Activated CD8-positive, alpha-beta memory T cell treated with anti-CD3 and anti-CD28 coated beads for 1 hour (primary cell): ENCODE measurements at places on chromosomes 7 and 10.

GRCh38 chr7:156059369-156059768, 247.1 kb upstream of the SHH start:
- no peak for DNase-seq

- DNase-seq: no peak
Observed at GRCh38 chr10:31242902-31243301, 76.1 kb upstream of the ZEB1 start.

DNA sequence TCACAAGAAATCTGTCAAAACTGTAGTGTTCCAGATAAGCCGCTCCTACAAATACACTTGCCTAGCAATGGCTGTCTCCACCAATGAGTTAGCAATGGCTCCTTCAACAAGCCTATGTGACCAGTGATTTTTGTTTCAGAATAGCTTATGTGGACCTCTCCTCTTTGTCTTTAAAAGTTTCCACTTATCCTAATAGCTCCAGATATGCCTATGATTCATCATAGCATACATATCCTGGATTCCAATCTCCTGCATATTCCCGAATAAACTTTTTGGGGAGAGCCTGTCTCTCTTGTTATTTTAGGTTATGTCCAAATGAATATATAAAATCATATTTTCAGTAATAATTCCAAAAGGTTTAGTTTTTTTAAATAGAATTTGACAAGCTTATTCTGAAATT, 510.6 kb downstream of the ARL4A start:
- no peak for DNase-seq

- no peak for DNase-seq
Observed at GRCh38 chr7:100583132-100584053, 2.5 kb downstream of the LRCH4 start.

- DNase-seq: no peak
Observed at GRCh38 chr10:119575506-119575905, 21.3 kb downstream of the TIAL1 start.

DNA sequence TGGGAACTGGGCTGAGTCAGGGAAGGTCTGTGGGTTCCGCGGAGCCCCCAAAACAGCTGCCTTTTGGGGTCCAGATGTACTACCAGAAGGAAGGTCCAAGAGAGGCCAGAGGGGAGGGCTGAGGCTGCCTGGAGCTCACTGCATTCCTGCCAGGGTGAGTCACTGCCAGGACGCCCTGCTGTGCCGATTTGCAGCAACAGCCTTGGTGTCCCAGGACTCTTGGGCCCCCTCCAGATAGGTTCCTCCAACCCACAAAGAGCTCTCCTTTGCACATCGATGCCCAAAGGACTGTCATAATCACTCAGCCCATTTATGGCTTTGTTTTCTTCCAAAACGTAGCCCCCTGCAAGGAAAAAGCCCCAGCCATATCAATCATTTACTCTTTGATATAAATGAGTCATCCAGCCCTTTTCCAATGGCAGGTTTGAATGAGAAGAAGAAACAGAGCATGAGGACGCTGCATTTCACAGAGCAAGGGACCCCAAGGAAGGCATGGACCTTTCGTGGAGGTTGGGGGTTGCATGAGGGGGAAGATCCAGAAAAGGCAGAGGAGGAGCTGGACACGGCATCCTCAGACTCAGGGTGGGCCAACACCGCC, 32.2 kb upstream of the COL13A1 start:
- DNase-seq: no peak

DNA sequence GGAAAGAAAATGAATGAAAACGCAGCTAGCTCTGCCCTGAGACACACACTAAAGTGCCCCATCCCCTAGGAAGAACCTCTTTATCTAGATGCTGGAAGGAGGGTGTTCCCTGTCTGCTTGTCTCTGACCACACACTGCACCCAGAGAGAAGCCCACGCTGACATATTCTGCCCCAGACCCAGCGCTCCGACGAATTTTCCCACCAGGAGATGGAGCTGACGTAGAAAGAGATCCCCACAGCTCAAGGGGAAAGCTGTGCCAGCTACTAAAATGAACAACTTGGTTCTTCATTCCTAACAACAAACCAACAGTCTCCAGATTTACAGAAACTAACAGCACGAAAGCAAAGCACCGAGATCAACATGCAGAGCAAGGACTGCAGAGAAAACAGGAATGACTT, 73.3 kb downstream of the KIAA1549 start:
- no peak for DNase-seq

GRCh38 chr7:120995654-120996053, 7.1 kb downstream of the CPED1 start:
- DNase-seq: no peak

- DNase-seq: no peak
Observed at GRCh38 chr10:110005719-110006118, 2.1 kb upstream of the ADD3 start.

DNA sequence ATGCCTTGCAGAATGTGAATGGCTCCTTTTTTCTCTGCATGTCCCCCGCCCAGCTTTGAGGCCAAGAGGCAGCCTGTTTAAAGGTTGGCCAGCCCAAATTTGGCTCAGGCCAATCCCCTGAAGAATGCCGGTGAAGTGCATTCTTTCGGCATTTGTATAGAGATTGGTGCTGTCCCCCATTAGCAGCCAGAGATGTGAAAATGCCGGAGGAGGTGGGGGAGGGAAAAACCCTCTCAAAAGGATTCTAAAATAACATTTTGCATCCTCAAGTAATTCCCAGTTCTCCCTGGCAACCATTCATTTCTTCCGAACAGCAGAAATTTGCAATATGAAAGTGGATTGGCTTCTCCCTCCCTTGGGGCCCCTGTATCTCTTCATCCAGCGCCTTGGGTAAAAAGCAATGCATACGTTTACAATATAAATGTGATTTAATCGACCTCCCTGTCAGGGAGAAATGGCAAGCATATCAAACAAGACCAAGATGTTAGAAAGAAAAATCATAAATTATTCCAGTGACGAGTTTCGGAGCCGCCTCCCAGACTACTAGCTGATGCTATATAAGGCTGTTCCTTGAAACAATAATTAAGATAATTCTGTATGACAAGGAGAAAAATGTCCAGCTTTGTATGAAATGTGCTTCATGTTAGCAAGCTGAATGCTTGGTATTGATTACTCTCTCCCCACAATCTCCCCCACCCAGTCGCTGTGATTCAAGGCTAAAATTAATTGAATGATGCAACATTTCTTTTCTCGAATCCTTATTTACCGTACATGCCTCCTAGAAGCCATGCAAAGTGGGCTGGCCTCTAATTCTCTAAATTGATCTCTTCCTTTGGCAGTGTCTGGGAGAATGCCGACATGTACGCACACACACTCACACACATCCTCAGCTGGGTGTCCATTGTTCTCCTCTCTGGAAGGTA, 323.7 kb downstream of the RPS24 start:
- no peak for DNase-seq

DNA sequence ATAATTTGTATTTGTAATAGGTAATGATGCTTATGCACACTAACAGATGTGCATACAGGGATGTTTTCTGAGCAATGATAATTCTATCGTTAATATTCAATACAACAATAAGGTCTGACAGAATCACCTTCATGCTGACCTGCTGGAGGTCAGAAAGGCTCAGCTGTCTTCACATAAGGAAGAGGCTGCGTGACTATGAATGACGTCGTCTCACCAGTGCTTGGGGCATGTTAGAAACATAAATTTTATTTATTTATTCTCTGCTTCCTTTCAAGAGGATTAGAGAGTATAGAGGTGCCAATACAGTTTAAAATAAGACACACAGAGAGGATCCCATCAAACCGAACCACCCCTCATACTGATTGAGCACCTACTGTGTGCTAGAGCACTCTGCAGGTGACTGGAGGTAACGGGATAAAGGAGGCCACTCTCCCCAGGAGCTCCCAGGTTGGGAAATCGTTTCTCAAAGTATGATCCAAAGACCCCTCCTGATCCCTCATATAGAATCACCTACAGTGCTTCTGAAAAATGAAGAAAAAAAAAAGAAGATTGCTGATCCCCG, 265.6 kb upstream of the NPVF start:
- no peak for DNase-seq

GRCh38 chr7:159108941-159109652, 35.6 kb downstream of the VIPR2 start:
- DNase-seq: no peak

GRCh38 chr10:50993771-50994251, 80.5 kb upstream of the PRKG1 start:
- DNase-seq: no peak

DNA sequence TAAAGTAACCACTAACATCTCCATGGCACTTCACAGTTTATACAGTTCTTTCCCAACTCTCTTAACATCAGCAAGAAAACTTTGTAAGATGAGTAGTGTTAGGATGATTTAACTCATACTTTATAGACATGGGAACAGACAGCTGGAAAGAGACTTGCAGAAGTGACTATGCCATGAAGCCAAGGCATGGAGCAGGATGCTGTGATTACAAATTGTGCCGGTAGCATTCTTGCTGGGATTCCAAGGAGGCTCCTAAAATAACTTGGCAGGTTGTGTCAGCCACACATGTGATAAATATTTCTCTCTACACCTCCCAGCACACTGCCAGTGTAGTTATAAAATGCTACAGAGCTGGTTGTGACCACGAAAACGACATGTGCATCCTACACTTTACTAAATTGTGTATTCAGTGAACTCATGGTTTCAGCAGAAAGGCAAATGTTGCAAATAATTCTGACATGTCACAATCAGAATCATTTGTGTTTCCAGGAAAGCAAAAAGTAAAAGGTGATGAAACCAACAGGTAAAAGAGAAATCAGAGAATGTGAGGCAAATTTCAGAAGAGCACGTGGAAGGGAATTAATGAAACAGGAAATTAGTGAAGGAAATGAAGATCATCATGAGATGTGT, 5.6 kb upstream of the CYP3A4 start:
- DNase-seq: no peak

- DNase-seq: no peak
Observed at GRCh38 chr7:74496272-74496671, 42.6 kb downstream of the GTF2IRD1 start.

DNA sequence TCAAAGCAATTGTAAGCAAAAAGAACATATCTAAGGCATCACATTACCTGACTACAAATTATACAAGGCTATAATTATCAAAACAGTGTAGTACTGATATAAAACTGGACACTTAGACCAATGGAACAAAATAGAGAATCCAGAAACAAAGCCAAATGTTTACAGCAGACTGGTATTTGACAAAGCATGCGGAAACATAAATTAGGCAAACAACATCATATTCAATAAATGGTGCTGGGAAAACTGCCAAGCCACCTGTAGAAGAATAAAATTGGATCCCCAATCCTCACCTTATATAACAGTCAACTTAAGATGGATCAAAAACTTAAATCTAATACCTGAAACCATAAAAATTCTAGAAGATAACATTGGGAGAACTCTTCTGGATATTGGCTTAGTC, 240.8 kb upstream of the POM121L12 start:
- no peak for DNase-seq

DNA sequence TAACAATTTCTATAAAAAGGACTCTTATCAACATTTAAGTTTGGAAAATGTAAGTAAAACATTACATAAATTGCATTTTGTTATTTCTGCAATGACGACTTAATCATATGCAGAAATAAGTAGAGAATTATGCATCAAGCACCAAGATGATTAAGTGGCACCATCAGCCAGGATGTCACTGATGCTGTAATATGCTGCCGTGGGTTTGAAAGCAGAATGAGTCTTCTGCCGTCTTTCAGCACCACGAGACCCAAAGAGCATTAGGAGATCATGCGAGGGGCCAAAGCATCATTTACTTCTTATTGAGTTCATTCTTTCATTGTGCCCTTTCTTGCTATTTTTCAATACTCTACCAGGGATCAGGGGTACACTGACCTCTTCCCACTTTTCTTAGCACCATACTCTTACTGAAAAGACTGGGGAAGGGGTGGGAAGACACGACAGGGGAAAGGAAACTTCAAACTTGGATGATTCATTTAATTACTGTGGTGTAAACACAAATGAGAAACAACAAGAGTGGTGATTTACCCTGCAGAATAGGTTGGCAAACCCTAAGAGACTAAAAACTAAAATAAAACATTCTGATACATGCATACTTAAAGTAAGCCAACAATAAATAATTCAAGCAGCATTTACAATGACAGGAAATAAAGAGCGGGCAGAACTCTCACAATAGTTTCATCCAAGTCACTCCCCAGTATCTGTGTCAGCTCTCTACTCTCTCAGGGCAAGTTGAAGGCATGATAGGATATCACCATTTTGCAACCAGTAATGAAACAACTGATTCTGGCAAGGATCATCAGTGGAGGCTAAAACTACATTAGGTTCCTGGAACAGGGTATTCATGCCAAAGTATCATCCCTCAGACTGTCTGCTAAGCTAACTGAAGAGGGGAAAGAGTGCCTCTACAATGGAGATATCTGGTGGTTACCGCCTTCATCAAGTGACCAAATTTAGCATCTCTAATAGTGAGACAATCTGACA, 70.8 kb downstream of the CUL2 start:
- DNase-seq: no peak
